ENCODE measurements at places on chromosomes 11 and 22.

- peak; percentile 47 for DNase-seq
These were observed 4.3 kb upstream of the PHLDA2 start for GRCh38 chr11:2933375-2934020.

GRCh38 chr22:50326956-50327710, at the start of gene DENND6B:
DENND6B (minus strand) TSS chr22:50327012; CDS start chr22:50326988, 24 bp downstream.
- peak; percentile 72 for DNase-seq

- peak; percentile 93 for DNase-seq
These were observed 29.3 kb downstream of the CELF1 start for GRCh38 chr11:47523490-47524225.

DNA sequence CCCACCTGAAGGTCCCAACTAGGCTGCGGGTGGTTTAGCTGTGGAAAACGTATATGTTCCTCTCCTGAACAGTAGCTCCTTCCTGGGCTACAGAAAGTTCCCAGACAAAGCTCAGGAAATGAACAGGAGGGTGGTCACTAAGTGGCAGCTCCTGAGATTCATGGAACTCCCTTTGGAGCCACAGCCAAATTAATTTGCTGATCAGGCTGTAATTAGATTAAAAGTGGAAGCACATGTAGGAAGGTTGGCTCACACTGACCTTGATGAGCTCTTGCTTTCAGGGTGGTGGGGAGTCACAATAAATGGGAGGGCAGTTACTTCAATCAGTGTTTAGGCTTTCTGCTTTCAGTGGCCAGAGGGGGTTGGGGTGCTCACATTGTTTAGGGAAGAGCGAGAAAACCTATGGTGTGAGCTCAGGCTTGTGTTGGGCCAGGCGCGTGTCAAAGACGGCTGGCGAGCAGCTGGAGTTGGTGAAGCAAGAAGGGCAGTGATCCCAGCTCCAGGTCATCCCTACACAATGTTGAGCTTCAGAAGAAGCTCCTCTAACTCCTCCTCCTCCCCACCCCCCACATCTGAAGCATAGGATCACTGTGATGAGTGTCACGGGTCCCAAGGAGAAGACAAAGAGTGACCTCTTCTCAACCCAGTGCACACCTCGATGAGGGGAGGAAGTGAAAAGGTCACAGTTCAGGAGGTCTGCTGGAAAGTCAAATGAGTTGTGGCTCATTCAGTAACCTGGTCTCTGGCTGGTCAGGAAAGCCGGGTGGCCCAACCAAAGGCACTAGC, 42.5 kb downstream of the CLPB start:
- DNase-seq = no peak

DNA sequence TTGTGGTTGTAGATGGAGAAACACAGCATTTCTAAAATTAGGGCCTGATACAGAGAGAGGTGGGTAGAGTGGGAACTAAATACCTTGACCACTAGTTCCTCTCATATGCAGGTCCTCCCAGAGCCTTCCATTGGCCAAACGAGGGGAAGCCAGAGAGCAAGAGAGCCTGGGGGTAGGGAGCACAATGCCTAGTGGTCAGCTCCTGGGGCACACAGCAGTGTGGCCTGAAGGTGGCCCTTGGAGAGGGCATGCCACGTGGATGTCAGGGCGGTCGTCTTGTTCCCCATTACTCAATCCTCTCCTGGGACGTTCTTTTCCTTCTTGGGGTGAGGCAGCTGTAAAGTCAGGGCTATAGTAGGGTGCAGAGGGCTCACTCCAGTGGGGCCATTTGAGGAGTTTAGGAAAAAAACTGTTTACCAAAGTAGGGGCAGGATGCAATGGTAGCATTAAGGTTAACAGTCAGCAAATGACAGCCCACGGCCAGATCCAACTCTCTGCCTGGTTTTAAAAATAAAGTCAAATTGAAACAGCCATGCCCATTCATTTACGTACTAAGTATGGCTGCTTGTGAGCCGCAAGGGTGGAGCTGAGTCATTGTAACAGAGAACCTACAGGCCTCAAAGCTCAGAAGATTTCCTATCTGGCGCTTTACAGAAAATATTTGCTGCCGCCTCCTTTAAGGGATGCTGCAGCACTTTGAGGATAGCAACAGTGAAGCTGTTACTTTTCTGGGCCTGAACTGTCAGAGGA, 7.6 kb downstream of the MYO18B start:
- DNase-seq = no peak

- no peak for DNase-seq
These were observed 689 bp downstream of the RAB39A start for GRCh38 chr11:107928767-107929507.

DNA sequence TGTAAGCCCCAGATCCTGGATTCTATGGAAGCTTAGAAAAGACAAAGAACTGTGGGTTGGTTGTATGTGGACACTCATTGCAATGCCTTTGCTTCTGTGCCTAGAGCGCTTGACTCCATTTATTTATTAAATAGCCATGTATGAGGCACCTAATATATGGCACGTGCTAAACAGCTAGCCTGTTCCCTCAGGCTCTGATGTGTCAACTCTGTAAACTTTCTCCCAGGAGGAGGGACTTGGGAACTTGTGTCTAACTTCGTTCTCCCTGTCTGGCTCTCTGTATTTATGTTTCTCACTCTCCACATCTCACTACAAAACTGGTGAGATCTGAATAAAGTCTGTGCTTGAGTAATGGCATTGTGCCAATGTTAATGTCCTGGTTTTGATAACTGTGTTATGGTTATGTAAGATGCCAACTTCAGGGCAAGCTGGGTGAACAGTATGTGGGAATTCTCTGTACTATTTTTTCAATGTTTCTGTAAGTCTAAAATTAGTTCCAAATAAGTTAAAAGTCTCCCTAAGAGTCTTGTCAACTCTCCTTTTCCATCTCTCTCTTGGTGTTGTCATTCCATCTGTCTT, 34.1 kb upstream of the ZBTB16 start:
- DNase-seq = no peak

DNA sequence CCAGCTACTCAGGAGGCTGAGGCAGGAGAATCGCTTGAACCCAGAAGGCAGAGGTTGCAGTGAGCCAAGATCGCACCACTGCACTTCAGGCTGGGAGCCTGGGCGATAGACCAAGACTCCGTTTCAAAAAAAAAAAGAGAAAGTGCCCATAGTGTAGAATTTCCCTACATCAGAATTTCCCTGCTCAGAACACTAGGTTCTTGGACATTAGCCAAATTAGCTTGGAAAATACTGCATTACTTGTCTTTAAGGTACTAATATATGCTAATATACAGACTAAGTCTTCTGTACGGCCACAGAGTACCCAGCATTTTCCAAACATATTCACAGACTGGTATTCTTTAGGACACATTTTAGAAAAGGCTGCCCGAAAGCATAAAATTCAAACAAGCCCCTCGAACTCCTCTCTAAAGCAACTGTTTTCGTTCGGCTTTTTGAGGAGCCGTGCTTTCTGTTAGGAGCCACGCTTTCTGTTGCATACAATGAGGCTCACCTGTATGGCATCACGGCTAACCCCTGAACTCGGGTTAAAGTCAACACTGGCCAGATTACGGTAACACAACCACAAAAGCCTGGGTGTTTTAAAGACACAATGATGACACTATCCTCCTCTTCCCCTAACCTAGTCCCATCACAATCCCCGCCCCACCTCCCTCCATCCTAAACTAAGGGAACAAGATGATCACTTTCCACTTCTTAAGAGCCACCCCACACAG, 18.4 kb downstream of the TNKS1BP1 start:
- DNase-seq = peak; percentile 79

- no peak for DNase-seq
These were observed 2.6 kb downstream of the KCNQ1 start for GRCh38 chr11:2447253-2447950.

DNA sequence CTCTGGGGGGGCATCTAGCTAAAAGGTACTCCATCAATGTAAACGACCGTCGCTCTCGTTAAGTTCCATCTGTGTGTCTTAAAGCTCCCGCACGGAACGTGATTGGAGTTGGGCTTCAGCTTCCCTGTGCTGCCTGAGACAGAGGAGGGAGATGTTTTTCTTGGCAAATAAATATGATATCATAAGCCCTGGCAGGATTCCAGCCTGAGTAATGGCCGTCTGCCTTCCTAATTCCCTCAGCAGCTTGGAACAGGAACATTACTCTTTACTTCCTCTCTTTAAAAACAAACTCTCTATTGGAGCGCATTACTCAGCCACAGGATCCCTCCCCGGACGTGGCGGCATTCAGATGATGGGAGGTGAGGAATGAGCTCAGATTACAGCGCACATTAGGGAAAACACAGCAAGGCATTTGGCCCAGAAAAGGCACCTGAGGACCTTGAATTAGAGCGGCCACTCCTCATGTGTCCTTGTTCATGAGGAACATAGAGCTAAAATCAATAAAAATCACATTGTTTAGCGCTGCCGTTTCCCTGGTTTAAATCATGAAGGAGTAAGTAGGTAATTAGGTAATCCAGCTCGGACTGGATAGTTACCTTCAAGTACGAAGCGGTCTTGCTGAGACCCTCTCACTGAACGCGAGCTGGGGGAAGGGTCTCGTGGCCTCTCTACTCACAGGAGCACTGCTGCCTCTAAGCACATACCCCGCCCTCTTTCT, 230.4 kb downstream of the ST3GAL4 start:
- peak; percentile 92 for DNase-seq

DNA sequence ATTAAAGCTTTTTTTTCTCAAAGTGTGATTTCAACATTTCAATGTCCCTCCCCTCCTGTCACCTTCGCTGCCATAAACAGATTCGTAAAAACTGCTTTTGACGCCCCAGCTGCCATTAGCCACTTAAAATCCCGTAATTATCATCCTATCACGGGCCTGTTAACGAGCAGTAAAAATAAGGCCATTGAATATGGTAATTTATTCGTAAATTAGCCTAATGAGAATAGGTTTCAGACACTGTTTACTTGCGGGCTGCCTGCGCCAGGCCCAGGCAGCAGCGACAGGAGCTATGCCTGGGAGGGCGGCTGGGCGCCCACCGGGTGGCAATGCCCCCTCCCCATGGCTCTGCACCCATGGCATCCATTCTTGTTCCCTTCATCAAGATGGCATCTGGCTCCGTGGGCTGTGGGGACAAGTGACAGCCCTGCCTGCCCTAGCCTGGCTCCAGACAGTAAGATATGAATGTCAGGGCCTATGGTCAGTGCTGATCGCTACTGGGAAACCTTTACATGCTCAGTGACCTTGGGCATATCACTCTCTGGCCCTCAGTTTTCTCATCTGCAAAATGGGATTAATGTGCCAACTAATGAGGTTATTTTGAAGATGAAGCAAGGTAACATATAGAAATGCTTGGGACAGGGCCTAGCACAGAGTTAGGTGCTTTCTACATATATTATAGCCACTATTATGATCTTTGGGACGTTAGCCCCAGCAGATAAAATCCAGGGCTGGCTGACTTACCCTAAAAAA, 500.8 kb downstream of the MN1 start:
- DNase-seq = no peak

DNA sequence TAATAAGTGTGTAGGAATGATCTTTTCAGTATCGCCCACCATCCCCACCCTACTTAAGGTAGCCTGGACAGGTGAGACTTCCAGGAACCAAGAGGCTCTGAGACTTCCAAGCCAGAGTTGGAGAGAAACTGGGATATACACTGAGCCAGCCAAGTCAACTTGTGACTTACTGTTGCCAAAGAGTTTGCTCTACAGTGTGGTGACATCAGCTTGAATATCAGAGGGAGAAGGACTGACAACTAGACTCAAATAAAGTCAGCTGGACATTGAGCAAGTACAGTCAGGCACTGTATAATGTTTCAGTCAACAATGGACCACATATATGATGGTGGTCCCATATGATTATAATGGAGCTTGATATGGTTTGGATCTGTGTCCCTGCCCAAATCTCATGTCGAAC, 1.2 kb upstream of the MMP10 start:
- no peak for DNase-seq

DNA sequence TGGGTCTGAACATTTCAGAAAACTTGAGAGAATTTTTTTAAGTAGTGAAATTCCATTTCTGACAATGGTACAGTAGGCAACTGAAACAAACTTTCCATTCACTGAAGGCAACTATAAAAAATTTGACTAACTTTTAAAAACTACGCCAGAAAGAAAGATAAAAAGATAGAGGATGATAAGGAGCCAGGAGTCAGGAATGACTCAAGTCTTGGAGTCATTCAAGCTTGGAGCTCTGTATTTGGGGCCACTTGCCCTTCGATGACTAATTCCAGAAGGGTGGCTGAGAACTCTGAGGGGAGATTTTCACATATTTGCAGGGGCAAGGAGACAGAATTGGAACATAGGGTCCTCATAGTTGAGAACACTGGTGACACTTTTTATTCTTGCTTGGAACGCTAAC, 1083.2 kb upstream of the CNTN5 start:
- DNase-seq = peak; percentile 28

DNA sequence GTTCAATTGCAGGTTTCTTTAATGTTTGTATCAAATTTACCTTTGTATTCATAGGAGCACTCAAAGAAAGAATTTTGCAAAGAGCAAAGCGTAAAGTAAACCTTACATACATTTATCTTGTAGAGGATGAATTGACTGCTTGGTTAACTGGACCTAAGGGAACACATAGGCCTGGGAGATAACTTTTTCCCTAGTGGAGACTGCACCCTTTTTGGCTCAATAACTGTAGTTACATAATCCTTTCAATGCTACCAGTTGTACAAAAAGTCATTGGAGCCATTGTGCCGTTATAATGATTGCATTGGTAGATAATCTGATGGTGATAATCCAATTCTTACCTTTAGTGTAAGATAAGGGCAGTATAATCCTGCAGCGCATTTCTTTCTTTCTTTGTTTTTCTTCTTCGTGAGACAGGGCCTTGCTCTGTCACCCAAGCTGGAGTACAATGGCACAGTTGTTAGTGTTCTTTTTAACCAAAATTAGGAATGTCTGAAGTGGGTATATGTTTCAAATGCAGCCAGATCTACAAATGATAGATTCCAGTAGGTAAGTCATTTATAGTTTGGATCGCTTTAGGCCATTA, 18.3 kb downstream of the ATG13 start:
- no peak for DNase-seq

DNA sequence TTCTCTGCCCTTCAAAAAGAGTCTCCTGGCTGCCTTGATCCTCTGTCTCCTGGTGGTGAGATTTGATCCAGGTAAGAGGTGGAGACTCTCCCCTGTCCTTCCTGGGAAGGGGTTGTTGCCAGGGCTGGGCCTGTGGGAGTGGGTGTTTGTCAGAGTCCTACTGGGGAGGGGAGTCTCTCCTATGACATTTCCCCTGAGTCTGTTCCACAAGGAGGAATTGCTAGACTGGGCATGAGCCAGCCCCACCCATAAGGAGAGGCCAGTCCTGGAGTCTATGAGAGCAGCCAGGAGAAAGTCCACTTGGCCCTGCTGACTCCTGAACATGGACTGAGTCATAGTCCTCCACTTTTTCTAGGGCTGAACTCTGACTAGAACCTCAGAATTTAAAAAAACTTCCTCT, 7.4 kb downstream of the PEX26 start:
- DNase-seq = peak; percentile 34
